ENCODE measurements at places on chromosomes 7 and 10.

- DNase-seq, result no peak
Observed at GRCh38 chr10:95305606-95306317, 15.0 kb upstream of the PDLIM1 start.

DNA sequence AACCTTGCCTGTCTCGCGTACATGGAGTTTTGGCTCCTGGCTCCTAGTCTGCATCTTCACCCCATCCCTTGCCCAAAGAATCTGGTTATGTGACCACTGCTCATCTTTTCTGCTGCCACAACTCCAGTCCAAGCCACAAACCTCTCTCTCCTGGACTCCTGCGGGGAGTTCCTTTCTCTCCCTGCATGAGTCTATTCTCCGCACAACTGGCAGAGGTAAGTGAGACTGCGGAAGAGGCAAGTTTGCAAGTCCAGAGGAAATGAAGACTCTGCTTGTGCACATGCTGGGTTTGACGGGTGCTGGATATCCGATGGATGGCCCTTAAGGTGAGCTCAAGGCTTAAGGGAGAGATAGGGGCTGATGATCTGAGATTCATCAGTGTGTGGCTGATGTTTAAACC lies 61.0 kb downstream of the TRUB1 start:
- no peak for DNase-seq

- no peak for DNase-seq
Observed at GRCh38 chr7:71665716-71666115, 533.8 kb downstream of the GALNT17 start.

DNA sequence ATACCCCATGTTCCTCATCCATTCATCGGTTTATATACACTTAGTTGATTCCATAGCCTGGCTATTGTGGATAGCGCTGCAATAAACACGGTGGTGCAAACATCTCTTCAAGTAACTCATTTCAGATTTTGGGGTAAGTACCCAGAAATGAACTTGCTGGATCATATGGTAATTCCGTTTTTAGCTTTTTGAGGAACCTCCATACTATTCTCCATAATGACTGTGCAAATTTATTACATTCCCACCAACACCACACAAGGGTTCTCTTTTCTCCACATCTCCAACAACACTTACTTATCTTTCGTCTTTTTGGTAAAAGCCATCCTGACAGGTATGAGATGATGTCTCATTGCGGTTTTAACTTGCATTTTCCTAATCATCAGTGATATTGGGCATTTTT lies 3.7 kb downstream of the NPFFR1 start:
- no peak for DNase-seq

DNA sequence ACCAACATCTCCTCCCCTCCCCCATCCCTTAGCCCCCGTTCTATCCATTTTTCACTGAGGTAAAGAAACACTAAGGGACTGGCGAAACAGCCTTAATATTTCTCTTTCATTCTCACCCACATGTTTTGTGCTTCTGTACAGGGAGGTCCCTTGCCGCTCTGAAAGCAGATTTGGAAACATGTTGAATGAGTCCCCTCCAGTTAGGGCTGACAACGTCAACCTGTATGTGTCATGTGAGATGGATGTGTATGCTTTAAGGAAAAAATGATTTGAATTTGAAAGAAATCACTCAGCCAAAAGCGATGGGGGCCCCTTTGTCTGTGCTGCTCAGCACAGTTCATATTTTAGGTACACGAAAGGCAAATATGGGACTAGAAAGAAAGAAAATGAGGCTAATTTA lies 314.3 kb upstream of the LRGUK start:
- DNase-seq, result no peak

GRCh38 chr7:29287366-29287765 lies 92.8 kb downstream of the CHN2 start:
- DNase-seq, result peak; percentile 66

GRCh38 chr7:122637784-122638183 lies 61.1 kb downstream of the RNF133 start:
- no peak for DNase-seq

DNA sequence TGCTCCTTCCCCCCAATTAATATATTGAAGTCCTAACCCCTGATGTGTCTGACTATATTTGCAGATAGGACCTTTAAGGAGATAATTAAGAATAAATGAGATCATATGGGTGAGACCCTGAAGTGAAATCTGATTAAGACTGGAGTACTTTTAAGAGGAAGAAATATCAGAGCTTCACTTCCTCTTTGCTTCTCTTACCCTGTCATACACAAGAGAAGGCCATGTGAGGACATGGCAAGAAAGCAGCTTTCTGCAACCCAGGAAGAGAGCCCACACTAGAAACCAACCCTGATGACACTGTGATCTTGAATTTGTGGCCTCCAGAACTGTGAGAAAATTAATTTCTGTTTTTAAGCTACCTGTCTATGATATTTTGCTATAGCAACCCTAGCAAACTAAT lies 44.2 kb downstream of the JMJD1C start:
- no peak for DNase-seq

DNA sequence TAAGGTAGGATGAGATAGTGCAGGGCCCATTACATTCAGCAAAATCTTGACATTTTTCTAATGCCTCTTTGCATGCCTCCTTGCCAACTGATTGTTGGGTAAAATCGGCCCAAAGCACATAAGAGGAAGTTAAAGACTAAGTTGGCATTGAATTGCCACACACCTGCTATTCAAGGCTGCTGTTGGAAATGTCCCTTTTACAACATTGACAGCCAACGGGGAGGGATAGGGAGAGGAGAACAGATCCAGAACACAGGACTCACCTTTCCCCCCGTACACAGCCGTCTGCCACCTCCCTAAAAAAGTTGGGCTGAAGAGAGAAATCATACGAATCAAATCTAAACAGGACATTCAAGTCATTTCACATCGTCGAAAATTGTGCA lies 695 bp downstream of the FAM237B start:
- DNase-seq, result no peak

DNA sequence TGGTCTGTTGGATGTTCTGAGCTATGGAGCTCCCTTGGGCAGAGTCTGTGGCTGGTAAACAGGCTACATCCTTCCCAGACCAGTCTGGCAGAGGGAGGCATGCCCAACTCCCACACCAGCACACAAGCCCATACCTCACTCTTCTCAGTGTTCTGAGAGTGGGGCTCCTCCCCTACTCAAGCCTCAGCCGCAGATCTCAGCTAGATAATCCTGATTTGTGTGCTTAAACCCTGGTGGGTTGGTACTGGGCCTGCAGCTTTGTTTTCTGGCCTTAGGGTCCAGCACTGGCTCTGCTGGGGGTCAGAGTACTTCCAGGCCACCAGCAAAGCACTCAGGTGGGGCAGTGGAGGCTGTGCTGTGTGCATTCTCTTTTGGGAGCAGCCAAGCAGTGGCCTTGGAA lies 70.4 kb downstream of the MGAM2 start:
- DNase-seq, result no peak

GRCh38 chr10:43162604-43163003 lies 24.4 kb downstream of the CSGALNACT2 start:
- DNase-seq, result no peak

DNA sequence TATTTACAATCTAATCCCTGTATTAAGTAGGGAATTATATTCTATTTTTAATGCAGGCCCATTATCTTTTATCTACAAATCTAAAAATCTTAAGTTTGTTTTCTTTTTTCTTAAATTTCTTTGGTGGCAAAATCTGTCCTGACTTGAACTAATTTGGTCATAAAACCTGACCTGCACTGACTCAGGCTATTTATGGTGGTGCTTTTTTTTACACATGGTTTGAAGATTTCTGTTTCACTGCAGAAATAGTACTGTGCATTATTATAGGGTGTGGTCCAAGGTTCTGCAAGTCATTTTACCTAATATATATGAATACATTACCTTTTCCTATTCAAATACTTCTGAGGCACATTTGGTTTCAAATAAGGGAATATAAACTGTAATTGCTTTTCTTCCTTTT lies 137.0 kb downstream of the CD36 start:
- no peak for DNase-seq

DNA sequence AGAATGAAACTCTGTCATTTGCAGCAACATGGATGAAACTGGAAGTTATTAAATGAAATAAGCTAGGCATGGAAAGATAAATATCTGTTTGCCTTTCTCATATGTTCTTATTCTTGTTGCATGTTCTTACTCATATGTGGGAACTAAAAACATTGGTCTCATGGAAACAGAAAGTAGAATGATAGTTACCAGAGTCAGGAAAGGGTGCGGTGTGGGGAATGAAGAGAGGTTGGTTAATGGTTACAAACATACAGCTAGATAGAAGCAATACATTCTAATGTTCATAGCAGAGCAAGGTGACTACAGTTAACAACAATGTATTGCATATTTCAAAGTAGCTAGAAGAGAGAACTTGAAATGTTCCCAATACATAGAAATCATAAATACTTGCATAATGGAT lies 105.1 kb downstream of the FAM107B start:
- DNase-seq, result no peak

GRCh38 chr10:60353519-60354258 lies 36.0 kb downstream of the ANK3 start:
- DNase-seq, result no peak

DNA sequence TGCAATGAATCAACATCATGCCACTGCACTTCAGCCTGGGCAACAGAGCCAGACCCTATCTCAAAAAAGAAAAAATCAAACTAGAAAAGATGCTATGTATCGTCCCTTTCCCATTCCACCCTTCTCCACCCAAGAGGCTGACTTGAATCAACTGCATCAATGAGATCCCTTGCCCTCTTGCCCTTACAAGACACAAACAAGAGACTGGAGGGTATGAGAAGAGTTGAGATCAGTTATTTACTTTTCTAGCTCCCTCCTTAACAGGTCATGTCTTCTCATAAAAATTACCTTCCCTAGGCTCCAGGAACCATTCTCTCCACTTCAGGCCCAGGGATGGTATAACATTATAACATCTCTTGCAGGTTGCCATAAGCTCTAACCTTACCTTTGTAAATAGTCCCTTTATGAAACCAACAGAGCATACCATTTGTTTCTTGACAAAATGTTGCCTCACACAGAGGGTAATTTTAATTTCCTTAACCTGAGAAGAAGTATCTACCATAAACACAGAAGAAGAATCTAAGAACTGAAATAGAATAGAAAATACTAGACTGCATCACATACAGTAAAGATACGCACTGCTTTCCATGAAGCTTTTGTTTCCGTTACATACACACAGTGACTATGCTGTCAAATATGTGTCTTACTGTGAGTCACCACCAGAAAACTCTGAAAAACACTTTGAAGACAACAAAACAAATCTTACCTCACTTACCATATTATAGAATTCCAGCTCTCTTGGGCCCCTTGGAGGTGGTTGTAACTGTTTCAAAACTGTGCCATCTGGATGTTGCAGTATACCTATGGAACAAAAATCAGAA lies 30.5 kb downstream of the IPMK start:
- peak; percentile 89 for DNase-seq

GRCh38 chr10:28250358-28250757 lies 52.5 kb downstream of the MPP7 start:
- DNase-seq, result no peak

DNA sequence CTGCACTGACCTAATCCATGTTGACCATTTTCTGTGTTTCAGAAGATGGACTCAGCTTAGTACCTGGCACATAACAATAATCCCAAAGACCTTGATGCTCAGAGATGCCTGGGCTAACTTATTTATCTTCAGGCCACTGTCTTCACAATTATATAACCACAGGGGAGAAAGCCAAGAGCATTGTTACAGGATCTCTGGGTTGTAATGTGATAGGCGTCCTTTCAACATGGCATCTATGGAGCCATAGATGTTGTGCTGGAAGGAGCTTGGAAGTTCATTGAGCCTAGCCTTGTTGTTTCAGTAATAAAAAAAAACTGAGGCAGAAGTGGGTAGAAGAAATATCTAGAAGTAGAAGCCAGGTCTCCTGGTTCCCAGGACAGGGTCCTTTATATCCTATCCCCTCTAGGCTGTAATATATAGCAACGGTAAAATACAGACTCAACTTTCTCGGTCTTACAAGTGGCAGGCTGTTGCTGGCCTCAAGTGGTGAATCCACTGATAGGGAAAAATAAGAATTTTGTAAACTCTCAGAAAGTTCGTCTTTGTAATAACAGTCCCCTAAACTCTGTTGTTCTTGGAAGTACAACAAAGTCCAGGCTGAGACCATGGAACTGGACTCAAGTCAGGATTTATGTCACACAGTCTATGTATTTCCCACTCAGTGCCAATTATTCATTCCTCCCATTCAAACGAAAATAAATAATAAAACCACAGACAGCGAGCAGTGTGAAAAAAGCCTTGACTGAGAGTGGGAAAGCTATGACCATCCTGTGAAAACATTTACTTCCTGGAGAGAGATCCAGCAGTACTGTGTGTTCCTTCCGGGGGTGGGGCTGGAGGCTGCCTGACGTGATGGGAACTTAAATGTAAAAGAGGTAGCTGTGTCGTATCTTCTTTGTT lies 277.6 kb downstream of the REEP3 start:
- DNase-seq, result peak; percentile 73

- DNase-seq, result no peak
Observed at GRCh38 chr7:89695241-89695640, 459.0 kb upstream of the STEAP1 start.

DNA sequence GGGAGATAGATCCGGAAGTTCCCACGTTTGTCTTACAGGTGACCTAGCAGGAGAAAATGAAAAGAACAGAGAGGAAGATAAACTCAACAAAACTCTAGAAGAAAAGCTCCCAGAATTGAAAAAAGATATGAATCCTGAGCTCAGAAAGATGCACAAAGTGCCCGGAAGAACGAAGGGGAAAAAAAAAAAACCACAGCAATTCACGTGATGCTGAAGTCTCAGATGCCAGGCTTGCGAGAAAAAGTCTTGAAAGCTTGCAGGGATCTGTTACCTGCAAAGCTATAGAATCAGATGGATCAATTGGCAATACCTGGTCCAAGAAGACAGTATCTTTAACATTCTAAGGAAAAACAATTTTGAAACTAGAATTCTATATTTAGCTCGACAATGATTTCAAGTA lies 33.5 kb downstream of the CARD11 start:
- DNase-seq, result no peak

- no peak for DNase-seq
Observed at GRCh38 chr10:6579183-6579903, 733 bp downstream of the PRKCQ start.

GRCh38 chr10:50324046-50324445 lies 72.7 kb upstream of the ASAH2 start:
- DNase-seq, result no peak

- DNase-seq, result no peak
Observed at GRCh38 chr10:79605308-79605707, 5.4 kb upstream of the SFTPA1 start.

Data from adipocyte (in vitro differentiated cells).